ENCODE measurements at places on chromosomes 4 and X.

DNA sequence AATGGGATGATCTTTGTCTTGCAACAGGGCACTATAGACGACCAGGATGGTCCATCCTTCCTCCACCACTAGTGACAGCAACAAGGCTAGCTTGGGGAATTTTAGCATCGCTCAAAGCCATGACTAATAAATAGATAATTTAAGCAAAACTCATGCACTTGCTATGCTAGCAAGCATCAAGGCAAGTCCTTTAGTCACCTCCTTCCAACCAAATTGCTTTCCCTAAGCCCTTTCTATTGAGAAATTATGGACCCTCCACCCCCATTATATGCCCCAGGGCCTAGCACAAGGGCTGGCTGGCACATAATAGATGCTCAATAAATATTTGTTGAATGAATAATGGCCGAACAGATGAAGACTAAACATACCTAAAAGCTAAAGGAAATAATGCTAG lies 28.6 kb downstream of the SLC16A2 start:
- DNase-seq, result no peak

DNA sequence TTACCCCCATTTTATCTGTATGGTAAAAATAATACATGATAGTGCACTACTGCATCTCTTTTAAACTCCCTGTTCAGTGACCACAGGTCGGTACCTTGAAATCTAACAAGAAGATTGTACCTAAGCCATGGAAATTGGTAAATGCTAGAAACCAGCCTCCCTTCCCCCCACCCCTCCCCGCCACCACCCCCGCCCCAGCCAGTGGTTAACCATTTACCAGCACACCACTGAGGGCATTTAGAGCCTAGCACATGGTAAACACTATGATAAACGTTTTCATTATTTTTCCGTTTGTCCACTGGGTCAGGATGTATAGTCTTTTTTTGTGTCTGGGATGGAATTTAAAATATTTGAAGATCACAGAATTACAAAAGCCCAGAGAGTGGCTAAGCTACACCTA lies 703 bp upstream of the FTSJ1 start:
- DNase-seq, result no peak

DNA sequence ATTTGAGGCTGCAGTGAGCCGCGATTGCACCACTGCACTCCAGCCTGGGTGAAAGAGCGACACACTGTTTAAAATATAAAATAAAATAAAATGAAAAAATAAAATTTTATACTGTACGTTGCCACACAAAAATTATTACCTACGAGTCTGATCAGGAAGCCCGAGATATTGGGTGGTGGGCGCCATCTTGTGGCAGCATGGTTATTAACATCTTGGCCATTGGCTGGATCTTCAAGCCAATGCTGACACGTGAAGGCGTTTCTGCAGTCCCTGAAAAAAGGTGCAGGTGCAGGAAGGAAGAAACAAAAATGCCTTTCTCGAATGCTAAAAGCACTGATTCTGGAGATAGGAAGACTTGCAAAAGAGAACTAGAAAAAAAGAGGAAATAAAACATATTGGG lies 4.9 kb upstream of the TLR8 start:
- peak; percentile 78 for DNase-seq

- no peak for DNase-seq
Observed at GRCh38 chrX:45668686-45669443, 468.2 kb upstream of the DIPK2B start.

DNA sequence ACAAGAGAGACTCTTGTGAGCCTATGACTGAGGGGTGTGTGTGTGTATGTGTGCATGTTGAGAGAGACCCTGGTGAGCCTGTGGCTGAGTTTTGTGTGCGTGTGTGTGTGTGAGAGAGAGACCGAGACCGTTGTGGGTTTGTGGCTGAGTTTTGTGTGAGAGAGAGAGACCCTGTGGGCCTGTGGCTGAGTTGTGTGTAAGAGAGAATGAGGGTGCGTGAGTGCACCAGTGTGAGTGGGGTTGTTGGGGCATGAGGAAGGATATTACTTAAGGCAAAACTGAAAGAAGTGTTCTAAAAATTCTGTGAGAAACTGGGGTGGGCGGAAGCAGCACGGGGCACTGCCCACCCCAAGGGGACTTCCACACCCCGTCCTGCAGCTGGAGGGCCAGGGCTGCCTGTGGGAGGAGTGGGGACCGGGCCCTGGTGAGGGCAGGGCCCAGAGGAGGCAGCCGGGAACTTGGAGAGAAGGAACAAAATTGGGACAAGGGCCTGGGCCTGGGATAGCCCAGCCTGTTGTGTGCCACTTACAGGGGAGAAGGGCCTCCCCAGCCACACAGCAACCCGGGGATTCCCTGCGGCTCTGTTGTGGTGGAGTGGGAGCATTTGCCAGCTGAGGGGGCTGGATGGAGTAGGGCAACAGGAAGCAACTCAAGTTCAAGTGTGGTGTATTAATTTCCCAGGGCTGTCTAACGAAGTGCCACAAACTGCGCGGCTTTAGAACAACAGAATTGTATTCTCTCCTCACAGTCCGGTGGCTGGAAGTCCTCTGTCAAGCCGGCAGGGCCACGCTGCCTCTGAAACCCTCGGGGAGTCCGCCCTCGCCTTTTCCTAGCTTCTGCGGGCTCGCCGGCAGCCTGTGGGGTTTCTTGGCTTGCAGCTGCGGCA lies 22.1 kb downstream of the TMEM131L start:
- peak; percentile 83 for DNase-seq

DNA sequence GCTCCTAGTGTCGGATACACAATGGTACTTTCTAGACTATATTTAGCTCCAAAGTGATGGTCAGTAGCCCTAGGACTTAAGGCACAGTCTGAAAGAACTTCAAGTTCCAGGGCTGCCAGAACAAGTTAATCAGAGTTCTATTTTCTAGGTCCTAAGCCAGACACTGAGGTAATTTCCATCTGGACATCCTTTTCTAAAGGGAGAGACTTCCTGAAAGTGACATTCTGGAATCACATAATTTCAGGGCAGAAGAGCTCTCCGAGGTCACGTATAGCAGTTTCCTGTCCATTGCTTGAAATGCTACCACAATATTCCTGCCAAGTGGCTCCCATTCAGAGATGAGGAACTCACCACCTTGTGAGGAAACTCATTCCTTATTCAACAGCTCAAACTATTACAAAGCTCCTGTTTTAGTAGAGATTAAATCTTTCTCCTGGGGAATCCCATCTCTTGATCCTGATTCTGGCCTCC lies 117.9 kb downstream of the COL25A1 start:
- DNase-seq, result no peak

DNA sequence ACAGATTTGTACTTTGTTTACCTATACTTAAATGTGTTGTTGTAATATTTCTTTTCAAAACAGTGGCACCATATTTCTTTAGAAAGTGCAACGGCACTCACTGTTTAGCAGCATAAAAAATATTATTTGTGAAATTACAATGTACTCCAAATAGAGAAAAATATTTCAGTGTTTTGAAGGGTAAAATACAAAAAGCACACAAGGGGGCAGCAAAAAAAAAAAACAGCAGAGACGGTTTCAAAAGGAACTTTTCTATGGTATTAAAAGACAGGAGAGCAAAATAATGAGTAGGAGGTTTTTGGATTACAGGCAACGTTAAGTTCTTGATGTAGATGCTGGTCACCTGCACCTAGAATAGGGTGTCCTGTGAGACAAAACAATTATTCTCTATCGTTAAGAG lies 2.0 kb downstream of the NUDT11 start:
- DNase-seq, result no peak

DNA sequence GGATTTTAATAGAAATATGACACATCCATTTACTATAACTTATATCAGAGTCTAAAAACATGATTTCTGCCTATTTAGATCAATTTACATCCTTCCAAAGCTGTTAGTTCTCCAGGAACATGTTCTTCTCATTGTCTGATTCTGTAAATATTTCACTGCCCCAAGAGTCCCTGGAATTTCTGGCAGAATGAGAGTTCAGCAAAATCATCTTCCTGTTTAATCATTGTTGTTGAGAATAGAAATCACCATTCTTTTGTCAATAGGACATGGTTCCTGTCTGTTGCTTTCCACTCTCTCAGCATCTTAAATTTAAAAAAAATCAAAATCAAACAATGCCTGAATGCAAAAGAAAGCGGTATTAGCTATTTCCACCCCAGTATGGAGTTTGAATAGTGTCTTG lies 172.8 kb upstream of the FRMPD4 start:
- DNase-seq, result no peak

- DNase-seq, result no peak
Observed at GRCh38 chr4:55356991-55357461, 11.0 kb downstream of the SRD5A3 start.

GRCh38 chr4:107658400-107659336 lies 61.4 kb downstream of the PAPSS1 start:
- DNase-seq, result no peak

- no peak for DNase-seq
Observed at GRCh38 chr4:24321131-24321530, 263.2 kb downstream of the DHX15 start.

DNA sequence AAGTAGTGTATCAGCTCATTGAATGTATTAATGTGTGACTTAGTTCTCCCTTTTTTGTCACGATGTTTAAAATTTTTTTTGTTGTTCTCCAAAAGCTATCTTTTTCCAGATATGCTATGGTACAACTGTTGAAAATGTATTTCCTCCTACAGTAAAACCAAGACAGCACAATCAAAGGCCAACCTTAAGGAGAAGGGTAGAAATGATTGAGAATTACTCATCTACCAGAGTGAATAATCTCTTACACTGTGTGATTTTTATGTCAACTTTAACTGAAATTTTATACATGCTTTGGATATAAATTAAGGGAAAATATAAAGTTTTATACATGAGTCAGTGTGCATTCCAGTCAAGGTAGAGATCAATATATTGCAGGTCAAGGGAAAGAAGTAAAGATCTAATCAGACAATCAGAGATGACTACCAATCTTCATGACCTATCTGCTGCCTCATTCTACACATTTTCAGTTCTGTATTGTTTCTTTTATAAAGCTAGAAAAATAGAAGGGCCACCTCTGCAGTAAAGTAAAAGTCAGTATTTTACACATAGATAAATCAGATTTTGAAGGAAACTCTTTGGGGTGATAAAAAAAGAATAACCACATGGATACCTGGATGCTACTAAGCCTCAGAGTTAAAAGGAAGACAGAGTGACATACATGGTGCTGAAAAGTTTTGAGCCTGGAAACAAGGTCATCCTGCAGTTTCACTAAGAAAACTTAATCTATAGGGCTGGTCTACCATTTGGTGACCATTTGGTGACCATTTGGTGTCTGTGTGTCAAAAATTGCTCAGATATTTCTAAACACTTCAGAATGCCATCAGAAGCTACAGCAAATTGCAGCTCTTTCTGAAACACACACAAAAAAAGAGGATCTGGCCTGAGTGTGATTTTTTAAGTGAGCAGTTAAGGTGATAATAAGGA lies 1.6 kb downstream of the FAM13A start:
- DNase-seq, result no peak

DNA sequence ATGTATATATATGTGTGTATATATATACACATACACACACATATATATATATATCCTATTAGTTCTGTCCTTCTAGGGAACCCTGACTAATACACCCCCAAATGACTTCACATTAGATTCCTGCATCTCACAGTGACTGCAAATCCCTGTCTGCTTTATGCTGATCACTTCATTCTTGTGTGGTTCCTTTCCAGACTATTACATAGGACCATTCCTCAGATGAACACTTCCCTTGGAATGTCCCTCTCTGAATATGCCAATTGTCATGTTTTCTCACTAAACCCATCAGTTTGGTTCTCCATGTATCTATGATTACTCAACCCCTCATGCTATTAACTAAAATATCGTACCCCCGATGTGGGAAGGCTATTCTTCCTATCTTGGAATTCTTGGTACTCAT lies 605.2 kb upstream of the NR3C2 start:
- no peak for DNase-seq

DNA sequence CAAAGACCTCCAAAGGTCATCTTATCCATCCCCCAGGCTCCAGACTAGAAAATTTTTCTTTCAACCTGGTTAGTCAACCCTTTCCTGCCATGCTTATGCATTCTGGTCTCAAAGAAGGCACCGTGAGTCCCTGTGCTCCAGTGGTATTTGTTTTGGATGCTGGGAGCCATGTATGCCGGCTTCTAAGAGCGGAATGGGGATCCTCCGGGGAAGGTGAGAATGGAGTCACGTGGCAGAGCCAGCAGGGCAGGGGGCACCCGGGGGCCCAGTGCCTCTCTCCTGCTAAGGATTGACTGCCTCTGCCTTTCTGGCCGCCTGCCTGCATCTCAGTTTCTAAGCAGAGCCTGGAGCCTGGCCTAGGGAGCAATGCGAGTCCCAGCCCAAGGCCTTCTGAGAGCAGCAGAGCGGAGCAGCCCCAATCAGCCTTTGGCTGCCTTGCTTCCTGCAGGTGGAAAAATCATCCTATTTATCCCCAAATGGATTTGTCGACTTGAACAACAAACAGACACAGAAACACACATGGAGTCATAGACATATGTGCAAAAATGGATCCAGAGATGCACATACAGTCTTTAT lies 141.0 kb downstream of the PJA1 start:
- no peak for DNase-seq

DNA sequence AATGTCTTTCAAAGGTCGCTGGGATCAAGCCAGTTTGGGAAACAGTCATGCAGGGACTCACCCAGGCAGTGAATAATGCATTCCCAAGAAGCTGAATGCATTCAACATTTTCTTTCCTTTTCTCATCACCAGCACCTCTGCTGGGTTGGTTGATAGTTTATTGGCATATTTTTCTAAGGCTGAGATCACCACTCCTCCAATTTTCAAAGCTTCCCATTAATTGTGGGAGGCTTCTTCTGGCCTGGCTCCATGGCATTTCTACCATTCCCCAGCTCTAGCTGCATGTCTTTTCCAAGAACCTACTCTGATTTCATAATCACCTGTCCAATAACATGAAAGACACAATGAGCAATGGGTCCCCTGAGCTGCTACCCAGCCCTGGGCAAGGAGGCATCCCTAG lies 35.8 kb downstream of the CHRDL1 start:
- no peak for DNase-seq

DNA sequence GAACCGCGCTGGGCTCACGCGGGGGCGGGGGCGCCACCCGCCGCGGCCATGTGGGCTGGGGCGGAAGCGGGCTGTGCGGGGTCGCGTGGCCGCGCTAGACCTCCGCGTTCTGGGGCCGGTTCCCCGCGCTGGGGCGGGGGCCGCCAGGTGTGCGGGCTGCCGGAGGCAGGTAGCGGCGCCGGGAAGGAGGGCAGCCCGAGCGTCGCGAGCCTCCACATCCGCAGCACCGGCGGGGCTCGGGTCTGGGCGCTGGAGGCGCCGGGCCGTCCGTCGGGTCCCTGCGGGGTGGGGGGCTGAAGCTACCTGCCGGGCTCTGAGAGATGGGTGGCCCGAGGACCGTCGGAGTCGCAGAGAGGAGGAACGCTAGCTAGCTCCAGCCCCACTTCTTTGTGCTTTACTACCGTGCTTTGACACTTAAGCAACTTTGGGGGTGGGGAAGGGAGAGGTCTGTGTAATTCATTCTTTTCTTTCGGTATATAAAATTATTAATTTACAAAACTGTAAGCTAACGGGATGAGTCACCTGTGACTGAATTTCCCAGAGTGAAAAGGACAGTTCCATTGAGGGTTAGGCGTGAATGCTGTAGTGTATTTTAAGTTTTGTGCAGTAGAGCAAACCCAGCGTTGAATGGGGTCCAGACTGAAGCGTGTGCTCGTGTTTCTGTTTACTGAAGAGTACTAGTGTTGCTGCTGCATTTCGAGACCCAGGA lies 689 bp downstream of the METAP1 start:
- peak; percentile 47 for DNase-seq

Measured in stimulated activated CD8-positive, alpha-beta memory T cell treated with anti-CD3 and anti-CD28 coated beads, Interleukin-4, amount 100 ng/mL, for 48 hours (primary cell).